CD4-positive, alpha-beta T cell treated with Interleukin-15 for 1 hour (primary cell): ENCODE measurements at places on chromosomes 4 and X.

DNA sequence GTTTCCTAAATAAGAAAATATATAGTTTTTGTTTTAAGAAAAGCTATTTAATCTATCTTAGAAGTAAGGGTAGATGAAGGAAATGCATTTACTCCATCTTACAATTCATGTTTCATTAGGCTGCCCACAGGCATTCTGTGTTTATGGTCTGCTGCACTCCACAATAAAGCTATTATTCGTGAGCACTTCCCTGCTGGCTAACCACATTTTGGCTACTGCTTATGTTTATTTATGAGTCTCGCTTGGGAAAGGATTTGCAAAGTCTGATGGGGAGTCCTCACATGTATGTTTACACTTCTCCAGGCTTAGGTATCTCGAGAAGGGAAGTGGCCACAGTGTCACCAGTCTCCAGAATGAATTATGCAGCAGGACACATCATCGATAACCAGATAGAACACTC, 260.8 kb upstream of the VCX start:
- DNase-seq = no peak

GRCh38 chr4:87937523-87937922, 38.0 kb upstream of the SPP1 start:
- no peak for DNase-seq

GRCh38 chrX:119539872-119540271, 25.3 kb downstream of the STEEP1 start:
- DNase-seq = no peak

DNA sequence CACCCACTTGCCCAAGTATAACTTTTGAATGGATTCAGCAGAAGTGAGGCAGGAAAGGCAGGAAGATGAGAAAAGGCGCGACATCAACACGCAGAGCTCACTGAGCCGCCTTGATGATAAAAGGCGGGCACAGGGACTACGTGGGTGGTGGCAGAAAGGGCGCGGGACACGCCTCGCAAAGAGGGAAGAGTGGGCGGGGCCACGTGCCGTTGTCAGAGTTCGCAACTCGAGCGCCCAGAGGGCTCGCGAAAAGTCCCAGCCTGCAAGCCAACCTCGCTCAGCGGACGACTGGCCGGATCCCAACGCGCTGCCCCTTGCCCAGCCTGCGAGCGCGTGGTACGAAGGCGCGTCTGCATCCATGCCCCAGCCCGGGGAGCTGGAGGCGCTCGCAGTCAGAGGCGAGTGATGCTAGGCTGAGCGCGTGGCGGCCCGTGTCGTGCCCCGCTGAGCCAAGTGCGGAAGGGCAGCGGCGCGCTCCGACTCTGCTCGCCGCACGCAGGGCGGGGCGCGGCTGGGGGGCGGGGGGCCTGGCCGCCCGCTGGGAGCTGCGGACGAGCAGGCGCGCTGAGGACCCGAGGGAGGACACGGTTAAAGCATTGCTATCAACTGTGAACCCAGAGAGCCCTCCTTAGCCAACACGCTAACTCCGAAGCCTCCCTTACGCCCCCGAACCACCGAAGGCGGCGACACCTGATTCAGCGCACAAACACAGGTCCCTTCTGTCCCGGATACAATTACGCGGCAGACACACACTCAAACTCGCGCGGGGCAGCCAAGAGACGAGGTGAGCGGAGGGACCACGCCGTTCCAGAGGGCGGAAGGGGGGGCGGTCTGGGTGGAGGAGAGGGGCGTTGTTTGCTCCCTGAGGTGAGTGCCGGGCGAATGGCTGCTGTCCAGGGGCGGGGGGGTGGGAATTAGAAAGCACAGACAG, at the start of gene UGT8:
TSS of gene UGT8 (plus strand) at position 617 of the 931 bp plus-strand sequence. CDS start 24,074 bp downstream, outside the sequence.
- peak; percentile 56 for DNase-seq

DNA sequence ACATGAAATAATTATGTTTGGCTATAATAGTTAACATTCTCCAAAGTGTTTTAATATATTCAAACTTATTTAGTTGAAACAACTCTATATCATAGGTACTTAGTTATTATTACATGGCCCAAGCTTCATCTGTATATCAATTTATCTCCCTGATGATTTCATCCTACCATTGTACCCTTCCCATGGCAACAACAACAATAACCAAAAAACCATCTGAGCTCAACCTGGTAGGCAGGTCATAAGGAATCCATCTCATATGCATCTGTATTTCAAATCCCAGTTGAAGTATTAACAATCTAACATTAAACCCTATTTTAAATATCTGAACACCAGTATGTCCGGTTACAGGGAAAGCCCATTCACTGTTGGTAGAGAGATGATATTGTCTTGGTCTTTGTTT, 33.1 kb upstream of the SLC7A11 start:
- no peak for DNase-seq

DNA sequence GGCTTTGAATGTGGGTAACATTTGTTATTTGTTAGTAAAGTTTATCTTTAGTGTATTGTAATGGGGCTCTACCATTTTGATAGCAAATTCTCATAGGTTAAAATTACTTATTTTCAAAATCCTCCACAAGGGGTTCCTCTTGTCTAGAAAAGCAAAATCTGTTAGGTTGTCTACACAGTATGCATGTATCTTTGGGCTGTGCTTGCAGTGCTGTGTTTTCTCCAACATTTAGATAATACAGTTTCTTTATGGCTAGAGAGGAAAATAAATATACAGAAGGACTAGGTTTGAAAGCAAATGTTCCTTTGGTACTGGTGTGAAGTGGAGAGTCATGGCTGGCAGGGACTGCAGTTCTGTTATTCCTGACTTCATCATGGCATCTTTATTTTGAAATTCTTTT, 40.3 kb downstream of the POLR2B start:
- DNase-seq = no peak
